ENCODE measurements at places on chromosomes 13 and 19.

DNA sequence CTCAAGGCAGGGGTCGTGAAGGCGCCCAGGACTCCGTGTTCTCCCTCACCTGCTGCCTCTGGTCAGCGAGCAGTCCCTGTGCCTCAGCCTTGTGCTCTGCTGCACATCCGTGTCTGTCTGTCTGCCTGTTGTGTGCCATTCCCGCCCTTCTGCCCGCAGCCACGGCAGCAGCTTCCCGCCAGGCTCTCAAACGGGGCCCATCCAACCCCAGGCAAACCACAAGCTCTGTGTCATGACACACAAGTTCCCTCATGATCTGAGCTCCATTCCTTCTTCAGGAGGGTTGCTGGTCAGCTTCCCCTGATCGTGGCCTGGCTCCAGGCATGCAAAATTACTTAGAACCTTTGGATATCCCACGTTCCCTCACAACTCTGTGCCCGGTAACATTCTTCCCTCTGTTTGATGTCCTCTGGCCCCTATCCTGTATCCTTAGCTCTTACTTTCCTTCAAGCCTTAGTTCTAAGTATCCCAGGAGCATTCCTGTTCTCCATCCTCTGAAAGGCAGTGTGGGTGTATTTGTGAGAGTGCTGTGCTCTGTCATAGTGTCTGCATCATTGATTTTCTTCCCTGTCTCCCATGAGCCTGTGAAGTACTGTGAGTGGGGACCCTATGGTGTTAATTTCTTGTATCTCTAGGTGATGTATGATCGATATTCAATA lies 3.2 kb downstream of the GPR183 start:
- no peak for DNase-seq

DNA sequence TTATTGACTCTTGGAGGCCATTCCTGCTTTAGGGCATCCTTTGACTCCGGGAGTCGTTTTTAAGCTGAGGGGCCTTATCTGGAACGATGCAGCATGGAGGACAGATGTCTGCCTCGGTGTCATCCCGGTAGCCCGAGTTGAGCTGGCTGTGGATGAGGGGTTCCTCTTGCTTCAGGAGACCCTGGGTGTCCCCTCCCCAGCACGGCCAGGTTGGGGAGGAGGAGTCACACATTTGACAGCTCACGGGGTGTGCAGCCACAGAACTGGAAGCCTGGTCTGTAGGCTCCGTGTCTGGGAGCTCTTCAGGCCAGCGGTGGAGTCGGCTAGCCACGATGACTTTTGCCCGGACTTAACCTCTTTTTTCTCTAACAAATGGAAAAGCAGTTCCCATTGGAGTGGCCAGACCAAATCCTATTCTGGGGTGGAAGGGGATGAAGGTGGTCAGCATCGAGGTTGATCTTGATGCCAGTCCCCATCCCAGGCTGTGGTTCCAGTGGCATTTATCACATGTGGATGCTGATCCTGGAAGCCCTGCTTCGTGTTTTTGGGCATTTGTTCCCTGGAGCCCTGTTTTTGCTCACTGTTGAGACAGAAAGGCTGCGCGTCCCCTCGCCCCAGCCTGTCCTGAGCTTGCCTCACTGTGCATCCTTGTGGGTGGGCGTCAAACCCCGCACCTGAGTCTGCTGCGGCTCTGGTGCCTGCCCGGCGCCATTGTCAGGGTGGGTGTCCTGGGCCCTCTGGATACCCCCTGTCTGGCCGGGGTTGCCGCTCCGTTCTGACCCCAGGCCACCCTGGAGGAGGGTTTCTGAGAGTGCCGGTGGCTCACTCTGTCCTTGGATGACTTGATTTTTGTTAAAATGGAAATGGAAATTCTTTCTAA lies 12.0 kb downstream of the TFDP1 start:
- no peak for DNase-seq

GRCh38 chr19:44113784-44114390 lies 688 bp downstream of the ZNF225 start:
- no peak for DNase-seq

DNA sequence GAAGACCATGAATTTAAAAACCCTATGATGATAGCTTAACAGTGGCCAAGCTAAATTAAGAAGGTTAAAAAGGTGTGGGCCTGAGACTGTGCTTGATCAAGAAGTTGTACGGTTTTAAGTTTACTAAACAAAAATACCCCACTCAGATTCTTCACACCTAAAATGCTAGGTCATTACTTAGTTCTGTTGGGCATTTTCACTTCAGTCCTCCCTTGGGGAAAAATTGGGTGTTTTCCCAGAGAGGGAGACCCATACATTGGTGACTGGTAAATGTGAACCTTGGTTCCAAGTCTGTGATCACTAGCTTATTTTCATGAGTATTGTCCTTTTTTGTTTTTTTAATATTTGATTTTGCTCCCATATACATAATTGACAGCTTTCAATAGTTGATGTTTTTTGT lies 44.4 kb downstream of the MTUS2 start:
- DNase-seq, result no peak

DNA sequence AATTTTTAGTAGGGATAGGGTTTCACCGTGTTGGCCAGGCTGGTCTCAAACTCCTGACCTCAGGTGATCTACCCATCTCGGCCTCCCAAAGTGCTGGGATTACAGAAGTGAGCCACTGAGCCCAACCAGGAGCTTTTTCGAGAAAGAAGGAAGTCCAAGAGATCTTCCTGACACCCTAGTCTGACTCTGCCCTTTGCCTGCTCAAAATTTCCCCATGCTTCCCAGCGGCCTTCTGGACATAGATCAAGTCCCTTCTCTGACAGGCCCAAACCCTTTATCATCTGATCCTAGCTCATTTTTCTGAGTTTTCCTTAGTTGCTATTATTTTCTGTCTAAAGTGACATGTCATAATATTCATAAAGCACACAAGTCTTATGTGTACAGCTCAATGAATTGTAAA lies 1.5 kb upstream of the BAX start:
- DNase-seq, result no peak

GRCh38 chr19:40363069-40363468 lies 14.6 kb downstream of the PLD3 start:
- DNase-seq, result no peak
